ENCODE measurements at places on chromosomes 1 and 21.
A peak's percentile ranks its signal among the peaks of the same experiment; 100 is the strongest.

- peak; percentile 55 for DNase-seq
Measured at GRCh38 chr1:9455487-9456234, 83.6 kb upstream of the SLC25A33 start.

GRCh38 chr1:19405761-19406487 is 79.4 kb downstream of the CAPZB start:
- DNase-seq: no peak

GRCh38 chr1:64523413-64524337 is 53.7 kb downstream of the CACHD1 start:
- DNase-seq: no peak

GRCh38 chr1:63935553-63935952 is 161.7 kb downstream of the ROR1 start:
- no peak for DNase-seq

DNA sequence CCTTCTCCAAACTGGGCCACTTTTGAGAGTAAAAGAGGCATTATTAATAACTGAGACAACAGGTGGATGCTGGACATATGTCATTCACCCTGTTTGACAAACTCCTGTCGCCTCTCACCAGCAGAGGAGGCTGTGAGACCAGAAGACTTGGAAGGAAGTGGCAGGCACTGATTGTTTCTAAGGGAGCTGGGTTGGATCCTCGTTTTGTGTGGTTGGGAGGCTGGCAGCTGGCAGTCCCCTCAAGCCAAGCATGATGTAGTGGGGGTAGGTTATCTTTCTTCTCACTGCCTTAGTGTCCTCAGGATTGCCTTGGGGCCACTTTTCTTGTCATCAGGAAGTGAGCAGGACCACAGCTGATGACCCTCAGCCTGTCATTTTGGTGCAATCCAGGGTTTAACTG is 86.5 kb upstream of the KCNJ15 start:
- DNase-seq: peak; percentile 55

DNA sequence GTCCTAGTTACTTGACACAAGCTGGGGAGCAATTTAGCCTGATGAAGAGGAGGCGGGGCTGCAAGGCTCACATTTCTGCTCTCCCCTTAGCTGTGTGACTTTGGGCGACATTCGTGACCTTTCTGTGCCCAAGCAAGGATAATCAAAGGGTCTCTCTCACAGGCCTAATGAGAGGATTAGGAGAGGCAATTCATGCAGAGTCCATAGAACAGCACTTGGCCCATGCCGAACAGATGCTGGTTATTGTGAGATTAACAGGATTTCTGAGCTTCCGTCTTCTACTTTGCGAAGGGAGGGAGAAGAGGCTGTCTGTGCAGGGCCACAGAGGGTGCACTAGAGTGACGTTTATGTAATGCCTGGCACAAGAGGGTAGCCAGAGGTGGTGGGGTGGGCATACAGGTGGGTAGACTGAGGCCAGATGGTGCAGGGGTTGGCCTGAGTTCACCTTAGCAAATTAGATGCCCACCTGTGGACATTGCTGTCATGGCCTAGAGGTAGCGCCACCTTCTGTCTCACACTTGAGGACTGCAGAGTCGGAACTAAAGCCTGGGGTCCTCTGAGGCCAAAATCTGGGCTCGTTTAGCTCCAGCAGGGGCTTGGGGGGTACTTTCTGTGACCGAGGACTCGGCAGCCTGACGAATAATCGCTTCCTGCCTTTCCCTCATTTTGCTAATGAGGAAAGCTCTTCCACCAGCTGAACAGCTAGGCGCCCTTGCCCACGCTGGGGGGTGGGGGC is 18.6 kb downstream of the ACTL8 start:
- DNase-seq: no peak

- DNase-seq: no peak
Measured at GRCh38 chr1:34907487-34908090, 21.9 kb downstream of the DLGAP3 start.

- DNase-seq: peak; percentile 39
Measured at GRCh38 chr1:54927472-54928240, 40.7 kb upstream of the DHCR24 start.

- DNase-seq: no peak
Measured at GRCh38 chr1:179327679-179328078, 34.1 kb downstream of the SOAT1 start.

DNA sequence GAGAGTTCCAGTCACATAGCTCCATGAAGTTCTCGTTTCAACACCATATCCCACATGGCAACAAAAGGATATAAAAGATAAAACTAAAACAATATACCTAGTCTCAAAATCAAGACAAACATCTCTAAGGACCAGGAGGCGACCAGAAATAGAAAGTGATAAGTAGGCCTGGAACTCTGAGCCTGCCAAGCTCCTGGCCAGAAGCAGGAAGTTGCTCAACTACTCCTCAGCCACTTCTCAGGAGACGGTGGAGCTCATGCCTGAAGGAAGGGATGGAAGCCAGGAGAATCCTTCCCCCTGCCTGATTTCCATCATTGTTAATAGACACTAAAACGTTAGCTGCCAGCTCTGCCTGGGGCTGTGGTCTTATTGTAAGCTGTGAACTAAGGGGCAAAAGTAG is 94.7 kb downstream of the DISP1 start:
- no peak for DNase-seq

- no peak for DNase-seq
Measured at GRCh38 chr1:8145545-8146202, 119.6 kb upstream of the ERRFI1 start.

- DNase-seq: no peak
Measured at GRCh38 chr21:36698981-36699545, at the start of gene SIM2. Gene SIM2, plus strand, starts transcription at chr21:36699115. Its CDS starts 632 bp downstream, at chr21:36699747.

DNA sequence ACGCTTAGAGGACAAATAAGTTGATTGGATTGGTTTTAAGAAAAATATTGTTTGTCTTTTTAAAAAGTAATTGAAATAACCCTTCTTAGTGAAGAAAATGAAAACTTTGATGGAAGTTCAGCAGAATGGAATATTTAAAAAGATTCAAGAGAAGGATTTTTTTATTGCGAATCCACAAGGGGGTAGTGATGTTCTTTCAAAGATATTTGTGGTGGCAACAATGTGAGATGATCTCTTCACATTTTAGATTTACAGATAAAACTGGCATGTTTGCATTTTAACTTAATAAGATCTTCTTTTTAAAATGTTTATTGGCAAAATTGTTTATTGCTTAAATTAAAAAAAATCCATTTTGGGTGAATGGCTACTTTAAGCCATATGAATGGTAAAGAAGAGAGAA is 8.9 kb downstream of the CAMTA1 start:
- DNase-seq: no peak

GRCh38 chr1:208024406-208024805 is 113.5 kb upstream of the CD34 start:
- no peak for DNase-seq

GRCh38 chr1:183953031-183953430 is 84.5 kb downstream of the COLGALT2 start:
- no peak for DNase-seq

GRCh38 chr1:23908453-23909341 is 4.5 kb downstream of the CNR2 start:
- DNase-seq: no peak

DNA sequence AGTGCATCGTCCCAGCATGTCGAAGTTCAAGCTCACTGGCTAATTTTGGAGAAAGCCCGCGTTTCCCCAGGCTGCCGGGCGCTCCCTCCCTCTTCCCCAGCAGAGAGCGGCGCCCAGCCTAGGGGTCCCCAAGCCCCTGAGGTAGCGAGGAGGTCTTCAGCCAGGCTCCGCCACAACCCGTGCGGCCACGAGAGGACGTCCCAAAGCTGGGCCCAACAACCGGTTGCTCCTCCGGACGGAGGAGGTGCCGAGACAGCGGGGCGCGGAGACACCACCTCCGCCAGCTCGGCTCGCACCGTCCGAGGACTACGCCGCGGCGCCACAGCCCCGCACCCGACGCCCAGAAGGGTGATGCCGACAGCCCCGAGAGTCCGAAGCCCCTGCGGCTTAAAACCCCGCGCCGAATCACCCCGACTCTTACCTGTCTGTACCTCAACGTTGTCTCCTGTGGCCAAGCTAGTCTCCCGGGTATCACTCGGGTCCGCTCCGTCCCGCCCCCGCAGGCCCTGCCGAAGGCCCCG is at the start of gene DENND2C:
TSS of gene DENND2C (minus strand) at position 488 of the 521 bp plus-strand sequence. CDS start 44,065 bp downstream, outside the sequence.
- DNase-seq: peak; percentile 38

DNA sequence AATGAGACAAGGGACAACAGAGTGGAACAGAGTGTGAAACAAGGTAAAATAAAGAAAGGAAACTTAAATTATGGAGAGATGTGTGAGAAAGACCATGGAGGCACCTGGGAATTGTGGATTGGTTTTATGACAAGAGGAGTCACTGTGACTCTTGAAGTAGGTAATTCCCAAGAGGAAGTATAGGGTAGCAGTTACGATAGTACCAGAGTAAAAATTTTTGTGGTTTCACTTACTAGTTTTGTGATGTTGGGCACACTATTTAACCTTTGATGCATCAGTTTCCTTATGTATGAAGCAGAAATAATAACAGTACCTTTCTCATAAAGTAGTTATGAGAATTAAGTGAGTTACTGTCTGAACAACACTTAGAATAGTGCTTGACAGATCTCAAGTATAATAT is 267.9 kb upstream of the DPYD start:
- no peak for DNase-seq

DNA sequence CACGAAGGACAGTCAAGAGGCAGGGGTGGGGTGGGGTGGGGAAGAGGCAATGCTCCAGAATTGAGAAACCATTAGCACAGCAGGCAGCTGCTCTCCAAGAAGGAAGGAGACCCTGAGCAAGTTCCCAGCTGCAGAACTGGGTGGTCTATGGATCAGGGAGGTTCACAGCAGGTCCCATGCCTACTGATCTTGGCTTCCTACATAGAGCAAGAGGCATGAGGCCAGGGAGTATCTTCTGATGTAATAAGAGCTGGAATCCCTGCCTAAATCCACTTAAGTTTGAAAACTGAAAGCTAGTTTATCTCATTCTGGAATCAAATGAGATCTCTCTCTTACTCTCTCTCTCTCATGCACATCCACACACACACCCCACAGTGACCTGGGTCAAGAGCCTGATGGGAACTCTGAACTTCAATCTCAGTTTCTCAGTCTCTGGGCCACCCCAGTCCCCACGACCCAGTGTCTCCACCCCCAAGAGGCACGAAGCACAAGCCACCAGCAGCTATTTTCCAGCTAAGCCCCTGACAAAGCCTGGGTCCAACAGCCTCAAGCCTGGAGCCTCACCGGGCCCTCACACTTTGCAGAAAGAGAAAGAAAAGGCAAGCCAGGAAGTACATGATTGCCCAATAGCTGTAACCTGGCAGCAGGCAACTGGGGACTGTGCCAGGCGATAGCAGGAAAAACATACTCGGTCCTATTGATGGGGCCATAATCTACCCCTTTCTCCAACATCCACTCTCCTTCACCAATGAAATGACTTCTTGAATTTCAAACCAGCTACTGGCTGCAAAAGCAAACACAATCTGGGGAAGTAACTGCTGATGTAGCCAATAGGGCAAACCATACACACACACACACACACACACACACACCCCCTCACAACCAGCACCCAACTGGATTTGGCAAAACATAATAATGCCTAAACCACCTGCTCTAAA is 2.2 kb downstream of the NUAK2 start:
- DNase-seq: no peak

GRCh38 chr1:31161571-31161970 is 78.1 kb downstream of the NKAIN1 start:
- no peak for DNase-seq

- DNase-seq: no peak
Measured at GRCh38 chr1:21763236-21763635, 19.7 kb downstream of the USP48 start.

GRCh38 chr1:214678386-214678785 is 75.4 kb downstream of the CENPF start:
- no peak for DNase-seq

DNA sequence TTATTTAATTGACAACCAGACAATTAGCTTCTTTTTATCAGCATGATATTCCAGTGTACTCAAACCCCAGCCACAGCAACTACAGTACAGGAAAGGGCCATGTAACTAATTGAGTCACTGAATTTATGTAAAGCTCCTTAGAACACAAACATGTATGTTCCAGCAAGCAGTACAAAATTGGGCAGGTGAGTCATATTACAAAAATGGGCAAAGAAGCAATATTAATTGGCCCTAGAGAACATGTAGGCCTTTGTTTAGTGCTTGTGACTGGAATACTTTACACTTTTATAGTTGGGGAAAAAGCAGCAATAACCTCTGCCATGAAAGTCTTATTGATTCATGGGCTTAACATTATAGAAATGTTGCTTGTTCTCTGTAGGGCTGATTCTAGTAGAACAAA is 31.8 kb downstream of the CLEC20A start:
- DNase-seq: peak; percentile 16

- no peak for DNase-seq
Measured at GRCh38 chr1:77475641-77476040, 193.8 kb downstream of the AK5 start.

GRCh38 chr1:20712215-20712577 is 5.6 kb downstream of the KIF17 start:
- DNase-seq: no peak

GRCh38 chr1:71351438-71351837 is 270.6 kb upstream of the ZRANB2 start:
- no peak for DNase-seq

DNA sequence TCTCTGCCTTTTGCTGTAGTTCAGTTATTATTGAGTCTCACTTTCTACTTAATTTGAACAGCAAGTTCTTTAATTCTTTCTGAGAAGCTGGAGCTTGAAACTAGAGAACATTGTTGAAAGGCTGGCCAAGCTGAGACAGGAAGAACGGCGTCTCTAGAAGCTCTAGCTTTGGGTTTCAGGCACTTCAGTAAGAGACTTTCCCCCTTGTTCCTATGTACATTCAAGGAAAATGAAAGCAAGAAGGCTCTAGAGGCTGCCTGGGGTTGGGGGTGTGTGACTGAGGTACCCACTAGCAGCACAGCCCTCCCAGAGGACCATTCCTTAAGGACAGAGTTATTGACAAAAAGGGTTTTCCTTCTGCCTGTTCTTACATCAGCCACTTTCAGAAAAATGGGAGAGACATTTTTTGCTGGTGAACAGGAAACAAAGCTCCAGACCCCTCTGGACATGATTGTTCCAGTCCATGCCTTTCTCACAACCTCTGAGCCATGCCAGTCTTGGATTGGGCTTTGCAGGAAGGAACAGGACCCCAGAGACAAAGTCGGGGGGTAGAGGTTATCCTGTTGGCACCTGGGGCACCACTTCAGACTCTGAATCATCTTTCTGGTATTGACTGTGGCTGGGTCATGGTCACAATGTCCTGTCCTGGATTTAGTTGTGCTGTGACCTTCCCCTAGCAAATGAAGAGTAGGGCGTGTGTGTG is 63.1 kb downstream of the LAMC2 start:
- DNase-seq: no peak

GRCh38 chr1:110318046-110318445 is 21.1 kb upstream of the RBM15 start:
- no peak for DNase-seq

Data from kidney capillary endothelial cell (primary cell).